ENCODE measurements at places on chromosomes 16 and 17.

DNA sequence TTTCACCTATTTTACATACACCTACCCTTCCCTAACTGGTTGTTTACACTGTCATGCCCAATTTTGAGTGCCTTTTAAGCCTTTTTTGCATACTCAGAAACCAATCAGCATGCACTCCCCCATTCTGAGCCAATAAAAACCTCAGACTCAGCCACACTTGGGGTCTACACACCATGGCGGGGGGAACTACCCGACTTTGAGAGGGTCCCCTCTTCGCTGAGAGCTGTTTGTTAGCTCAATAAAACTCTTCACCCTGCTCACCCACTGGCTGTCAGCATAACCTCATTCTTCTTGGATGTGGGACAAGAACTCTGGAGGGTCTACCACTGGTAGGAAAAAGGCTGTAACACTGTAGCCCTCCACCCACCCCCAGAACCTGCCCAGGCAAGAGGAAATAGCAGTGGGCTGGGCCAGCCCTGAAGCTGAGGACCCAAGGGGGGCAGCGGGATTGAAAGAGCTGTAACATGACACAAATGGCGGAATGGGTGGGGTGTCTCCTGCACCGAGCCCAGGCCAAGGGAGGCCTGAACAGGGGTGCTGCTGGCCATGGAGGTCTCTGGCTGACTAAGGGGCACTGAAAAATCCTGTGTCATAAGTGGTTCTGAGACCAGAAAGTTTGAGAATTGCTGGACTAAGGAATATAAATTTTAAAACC, 3.0 kb upstream of the FLYWCH2 start:
- no peak for DNase-seq

DNA sequence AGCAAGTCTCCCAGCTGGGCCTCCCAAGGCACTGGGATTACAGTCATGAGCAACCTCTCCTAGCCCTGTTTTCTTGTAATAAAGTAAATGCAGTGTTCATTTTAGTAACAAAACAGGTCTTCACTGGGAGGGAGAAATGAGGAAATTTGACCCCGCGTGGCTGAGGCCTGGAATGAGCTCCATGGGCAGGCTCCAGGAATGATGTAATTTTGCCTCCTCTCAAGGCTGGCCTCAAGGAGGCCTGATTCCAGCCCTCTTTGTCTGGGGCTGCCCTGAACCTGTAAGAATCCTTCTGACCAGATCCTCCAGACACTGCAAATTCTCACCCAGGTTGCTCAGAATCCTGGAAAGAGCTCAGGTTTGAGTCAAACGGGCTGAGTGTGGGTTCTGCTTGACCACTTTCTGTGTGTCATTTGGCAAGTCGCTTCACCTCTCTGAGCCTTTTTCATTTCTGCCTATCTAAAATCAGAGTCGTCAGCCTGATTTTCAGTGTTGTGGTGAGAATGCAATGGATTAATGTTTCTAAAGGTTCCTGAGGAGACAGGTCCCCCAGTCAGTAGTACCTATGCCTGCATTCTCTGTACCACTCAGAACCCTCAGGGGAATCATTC, 57.1 kb downstream of the RAB11FIP4 start:
- DNase-seq: peak; percentile 46

DNA sequence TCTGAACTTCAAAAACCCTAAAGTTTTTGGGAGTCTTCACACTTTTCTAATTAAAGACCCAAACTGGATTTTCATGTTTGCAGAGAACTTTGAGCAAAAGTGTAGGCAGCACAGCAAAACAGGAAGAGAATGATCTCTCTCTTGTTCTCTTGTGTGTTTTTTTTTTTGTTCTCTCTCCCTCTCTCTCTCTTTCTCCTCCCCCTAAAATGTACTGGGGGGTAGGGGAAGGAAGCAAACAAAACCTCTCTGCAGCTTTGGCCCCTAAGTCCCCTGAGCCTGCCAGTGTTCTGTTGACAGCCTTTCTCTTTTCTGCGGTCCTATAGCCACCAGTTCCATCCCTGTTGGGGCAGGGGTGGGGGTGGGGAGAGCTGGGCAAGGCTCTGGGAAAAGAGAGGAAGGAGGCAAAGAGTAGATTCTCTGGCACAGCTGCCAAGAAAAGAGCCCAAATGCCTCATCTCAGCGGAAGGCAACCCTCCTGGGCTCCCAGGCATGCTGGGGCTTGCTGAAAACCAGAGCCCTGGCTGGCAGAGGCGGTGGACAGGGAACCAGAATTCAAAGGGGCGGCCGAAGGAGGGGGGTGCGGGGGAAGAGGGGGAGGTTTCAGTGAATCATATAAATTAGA, 295.3 kb downstream of the SOX9 start:
- DNase-seq: no peak

DNA sequence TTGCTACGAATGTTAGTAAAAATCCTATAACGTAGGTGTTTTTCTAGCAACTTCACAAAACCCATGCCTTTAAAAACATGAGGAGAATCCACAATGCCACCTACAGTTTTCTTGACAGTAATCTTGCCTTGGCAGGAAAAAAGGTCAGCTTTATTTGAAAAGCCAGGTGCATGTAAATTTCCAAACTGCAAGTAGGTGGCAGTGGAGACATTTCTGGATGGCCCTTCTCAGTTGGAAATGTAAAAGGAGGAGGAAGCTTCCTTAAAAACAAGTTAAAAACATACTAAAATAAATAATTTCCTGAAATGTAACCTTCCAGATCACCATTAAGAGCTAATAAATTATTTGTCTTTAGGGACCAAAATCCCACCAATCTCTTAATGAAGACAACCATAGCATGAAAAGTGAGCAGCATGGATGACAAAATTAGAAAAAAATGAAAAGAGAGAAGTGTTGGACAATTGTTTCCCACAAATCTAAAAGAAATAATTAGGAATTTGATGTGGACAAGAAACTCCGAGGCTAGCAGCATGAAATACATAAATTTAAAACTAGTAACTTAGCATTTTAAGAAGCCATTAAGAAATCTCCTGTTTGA, 152.2 kb downstream of the SNX11 start:
- peak; percentile 63 for DNase-seq
